C1 segment of cervical spinal cord (tissue), 14 donors: ENCODE measurements at places on chromosomes 5 and 9.

DNA sequence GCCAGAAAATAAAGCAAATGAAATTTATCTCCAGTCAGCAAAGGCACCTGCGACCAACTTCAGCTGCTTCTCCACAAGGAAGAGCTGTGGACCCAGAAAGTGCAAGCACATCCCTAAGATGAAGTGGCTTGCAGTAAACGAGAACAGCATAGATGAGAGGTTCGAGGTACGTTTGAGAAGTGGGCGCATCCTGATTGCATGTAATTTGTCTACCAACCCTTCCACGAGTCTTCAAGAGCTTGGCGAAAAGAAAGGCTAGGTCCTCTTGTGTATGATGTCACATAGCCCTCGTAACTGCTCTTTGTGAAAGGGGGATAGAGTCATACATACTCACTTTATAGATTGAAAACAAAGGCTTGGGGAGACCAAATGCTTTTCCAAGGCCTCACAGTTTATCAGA lies 6.0 kb upstream of the LCP2 start:
- no peak for DNase-seq

- no peak for DNase-seq
Measured at GRCh38 chr9:98334796-98335195, 79.3 kb upstream of the TBC1D2 start.

GRCh38 chr5:158938200-158938599 lies 161.5 kb downstream of the EBF1 start:
- no peak for DNase-seq

DNA sequence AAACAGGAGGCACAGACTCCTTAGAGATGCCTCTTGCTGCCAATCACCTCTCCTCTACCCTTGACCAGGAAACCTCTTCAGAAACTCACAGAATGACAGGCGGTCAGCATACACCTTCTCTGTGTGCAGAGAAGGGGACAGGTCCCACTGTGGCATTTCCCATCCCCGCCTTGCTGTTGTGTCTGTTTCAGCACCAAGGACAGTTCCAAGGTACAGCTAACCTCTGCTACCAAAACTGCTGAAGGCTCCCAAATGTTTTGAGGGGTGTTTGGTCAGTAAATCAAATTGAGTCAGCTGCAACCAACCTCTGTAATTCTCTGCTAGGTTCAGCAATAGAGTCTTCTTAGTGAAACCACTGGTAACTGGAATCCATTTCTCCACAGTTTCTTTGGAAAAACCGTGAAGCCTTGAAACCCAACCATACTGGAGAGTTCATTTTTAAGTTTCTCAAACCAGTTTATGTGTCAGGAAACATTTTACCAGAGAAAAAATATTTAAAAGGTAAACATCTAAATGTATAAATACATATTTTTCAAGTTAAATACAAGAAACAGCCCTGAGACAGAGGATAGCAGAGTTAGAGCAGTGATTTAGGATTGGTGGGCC lies 122.0 kb downstream of the DRD1 start:
- DNase-seq = no peak

GRCh38 chr9:132622159-132622558 lies 39.8 kb downstream of the BARHL1 start:
- no peak for DNase-seq

DNA sequence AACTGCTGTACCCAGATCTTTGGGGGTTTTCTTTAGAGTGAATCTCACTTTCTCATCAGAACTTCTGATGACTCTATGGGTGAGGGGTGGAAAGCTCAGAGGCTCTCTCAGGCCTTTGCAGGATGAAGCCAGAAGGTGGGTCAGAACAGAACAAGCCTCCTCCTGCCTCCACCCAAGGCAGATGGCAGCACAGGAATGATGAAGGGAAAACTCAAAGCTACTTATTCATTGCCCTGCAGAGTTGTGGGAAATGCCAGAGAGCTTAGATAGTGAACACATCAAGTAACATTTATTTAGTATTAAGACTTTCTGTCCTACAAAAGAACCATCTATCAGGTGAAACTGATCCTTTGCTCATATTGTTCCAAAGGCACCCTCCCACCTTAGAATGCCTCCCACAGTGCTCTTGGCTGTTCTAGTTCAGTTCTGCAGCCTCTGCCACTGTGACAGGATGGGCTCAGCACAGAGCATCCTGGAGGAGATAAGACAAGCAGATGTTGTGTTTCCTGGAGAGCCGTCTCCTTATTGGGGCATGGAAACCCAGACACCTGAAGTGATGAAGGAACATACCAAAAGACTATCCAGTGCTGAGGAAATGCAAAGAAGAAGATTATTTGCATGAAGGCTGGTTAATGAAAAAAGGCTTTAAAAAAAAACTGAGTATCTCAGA lies 146.6 kb downstream of the ADAMTS12 start:
- no peak for DNase-seq

DNA sequence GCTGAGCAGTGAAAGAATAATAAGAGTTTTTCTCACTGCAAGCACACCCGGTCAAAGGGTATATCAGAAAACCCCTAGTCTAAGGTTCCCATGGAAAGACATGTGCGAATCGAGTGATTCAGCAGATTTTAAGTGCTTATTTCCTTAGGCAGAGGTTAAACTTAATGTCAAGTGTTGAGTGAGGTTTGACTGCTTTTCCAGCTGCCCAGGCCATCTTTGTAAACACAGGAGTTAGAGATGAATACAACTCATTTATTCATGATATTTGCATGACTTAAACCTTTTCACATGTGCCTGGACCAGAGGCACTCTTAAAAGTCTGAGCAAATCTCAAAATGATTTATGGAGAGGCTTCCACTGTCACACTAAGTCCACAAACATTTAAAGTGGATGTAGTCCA lies 137.8 kb upstream of the RGMB start:
- DNase-seq = no peak

- DNase-seq = no peak
Measured at GRCh38 chr9:6014670-6015270, 654 bp downstream of the RANBP6 start.

DNA sequence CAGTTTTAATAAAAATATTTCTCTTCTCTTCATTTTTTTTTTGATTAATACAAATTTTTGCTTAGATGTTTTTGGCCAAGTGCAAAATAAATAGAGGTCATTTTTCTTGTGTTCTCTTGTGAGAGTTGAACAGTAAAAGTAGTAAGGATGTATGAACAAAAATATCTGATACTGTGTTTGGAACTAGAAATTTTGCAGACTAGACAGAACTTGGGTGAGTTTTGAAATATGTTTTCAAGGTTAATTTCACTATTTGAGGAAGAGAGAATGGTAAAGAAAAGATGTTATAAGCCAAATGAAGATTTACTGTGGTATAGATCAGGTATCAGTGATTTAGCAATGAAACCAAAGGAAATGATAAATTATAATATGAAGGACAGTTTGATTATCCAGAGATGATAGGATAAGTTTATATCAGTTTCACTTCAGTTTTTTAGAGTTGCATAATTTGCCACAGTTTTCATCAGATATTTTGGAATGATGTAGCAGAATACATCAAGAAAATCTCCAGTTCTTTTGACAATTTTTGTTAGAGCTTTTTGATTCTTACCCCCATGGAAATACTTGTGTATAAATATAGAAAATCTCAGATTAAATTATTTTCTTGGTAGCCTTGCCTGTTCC lies 147.9 kb upstream of the VCAN start:
- no peak for DNase-seq

DNA sequence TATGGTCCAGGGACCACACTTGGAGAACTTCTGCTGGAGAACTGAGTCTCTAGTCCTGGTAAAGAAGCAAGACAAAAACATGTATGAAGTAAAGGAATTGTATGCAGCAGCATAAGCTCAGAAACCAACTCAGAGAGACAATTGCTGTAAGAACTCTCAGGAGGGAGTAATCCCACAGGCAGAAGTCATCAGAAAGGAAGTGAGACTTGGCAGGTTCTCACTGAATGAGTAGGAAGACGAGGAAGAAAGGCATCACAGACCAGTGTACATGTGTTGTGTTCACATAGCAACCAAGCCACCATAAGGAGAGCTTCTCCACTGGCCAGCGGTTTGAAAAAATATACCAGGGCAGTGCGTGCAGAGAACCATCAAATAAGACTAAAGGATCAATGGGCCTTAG lies 57.9 kb upstream of the FST start:
- DNase-seq = no peak

DNA sequence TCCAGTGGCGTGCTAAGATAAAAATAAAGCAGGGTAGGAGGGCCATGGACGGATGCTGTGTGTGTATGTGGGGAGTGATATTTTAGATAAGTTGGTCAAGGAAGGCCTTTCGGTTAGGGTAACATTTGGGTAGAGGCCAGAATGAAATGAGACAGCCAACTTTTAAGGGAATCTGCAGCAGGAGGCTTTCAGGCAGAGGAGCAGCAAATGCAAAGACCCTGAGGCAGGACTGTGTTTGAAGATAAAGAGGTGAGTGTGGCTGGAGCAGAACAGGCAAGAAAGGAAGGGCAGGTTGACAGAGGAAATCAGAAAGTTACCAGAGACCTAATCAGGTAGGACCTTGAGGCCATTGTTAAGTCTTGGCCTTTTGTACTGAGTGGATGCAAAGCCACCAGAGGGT lies 106.2 kb downstream of the MAST4 start:
- DNase-seq = no peak

DNA sequence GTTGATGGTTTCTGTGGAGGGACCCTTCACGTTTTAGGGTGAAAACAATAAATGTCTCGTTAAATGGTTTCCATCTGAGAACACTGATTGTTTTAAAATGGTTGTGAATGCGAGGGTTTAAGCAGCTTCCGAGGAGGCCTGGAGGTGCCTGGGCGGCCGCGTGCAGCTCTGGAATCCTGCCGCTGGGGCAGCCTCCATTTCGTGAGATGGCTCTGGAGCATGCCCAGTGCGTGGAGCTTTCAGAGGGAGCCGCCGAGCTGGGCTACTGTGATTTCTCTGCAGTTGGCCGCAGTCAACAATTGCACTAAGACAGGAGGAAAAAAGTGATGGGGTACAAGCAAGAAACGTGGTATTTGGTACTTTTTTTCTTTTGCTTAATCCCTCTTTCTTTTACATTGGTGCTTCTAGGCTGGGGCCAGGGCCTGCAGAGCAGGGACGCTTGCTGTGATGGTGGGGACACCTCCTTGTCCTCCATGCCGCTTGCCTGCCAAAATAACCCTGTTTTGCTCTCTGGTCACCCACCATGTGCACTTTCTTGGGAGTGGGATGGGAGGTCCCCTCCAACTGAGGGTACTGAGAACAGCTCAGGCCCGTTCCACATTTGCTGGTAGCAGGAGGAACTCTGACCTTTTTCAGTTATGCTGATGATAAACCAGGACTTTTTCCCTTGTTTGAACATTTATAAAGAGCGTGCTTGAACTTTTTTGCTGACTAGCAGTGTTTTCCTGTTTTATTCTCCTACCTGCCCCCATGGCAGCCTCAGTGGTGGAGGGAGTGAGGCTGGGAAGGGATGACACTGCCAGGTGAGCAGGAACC lies 47.1 kb downstream of the EHMT1 start:
- DNase-seq = no peak

- DNase-seq = no peak
Measured at GRCh38 chr5:8382456-8382855, 513.5 kb downstream of the MTRR start.

GRCh38 chr5:132100672-132101261 lies 27.2 kb downstream of the CSF2 start:
- DNase-seq = no peak

DNA sequence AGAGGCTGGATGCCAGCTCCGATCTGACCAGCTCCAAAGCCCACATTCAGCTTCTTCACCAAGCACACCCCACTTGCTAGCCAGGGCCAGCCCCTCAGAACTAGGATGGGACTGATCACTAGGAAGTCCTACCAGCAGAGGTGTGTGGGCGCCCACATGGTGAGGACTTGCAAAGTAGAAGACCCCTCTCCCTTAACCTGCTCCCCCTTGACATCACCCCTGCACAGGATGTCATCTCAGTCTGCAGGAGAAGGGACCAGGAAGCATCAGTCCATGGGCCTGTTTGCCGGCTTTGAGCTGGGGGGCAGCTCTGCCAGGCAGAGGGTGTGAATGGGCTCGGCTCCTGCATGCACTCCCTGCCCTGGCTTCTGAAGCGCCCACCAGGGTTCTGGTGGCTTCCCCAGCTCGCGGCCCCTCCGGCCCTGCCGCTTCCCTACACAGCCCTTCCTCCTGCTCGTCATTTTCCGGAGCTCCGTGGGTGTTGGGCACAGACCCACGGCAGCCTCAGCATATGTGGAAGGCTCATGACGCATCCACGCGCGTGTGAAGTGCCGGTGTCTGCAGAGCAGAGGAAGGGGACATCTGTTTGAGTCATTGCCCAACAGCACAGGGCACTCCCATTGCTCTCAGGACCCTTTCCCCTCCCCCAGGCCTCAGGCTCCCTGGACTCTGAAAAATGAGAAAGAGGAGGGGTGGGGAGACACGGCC lies 3.7 kb upstream of the FAM78A start:
- no peak for DNase-seq

GRCh38 chr5:125410537-125411070 lies 664.2 kb upstream of the ZNF608 start:
- no peak for DNase-seq

- DNase-seq = no peak
Measured at GRCh38 chr9:118595719-118596305, 773.4 kb downstream of the BRINP1 start.

GRCh38 chr5:100800562-100800961 lies 102.5 kb downstream of the ST8SIA4 start:
- DNase-seq = no peak

DNA sequence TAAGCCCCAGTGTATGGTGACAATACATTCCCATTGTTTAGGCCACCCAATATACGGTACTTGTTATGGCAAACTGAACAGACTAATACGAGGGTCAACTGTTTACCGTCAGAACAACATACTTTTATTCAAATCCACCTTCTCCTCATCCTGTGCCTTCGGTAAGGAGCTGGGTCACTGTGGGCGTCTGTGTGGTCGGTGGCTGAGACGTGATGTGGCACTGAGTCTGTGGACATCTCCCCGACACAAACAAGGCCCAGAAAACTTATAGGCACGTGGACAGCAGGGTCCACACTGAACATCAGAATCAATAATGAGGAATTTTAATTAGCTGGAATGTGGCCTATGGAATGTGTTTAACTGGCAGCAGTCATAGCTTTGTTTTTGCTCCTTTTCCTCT lies 154.3 kb upstream of the IRX2 start:
- DNase-seq = no peak

DNA sequence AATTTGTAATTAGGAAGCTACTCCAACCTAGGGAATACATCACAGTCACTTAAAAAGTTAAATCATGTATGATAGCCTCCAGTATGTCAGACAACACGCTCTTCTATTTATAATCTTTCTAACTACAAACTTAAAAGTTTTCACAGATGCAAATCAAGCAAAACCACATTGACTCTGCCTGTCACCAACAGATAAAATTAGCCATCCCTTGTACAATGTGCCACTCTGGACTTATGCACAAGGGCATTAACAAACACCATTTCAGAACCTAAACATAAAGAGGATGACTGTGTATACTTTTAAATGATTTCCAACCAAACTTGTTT lies 14.7 kb downstream of the ERP44 start:
- no peak for DNase-seq

GRCh38 chr5:126656401-126657007 lies 55.8 kb downstream of the PHAX start:
- no peak for DNase-seq

GRCh38 chr5:68315679-68316271 lies 100.2 kb downstream of the PIK3R1 start:
- no peak for DNase-seq

GRCh38 chr9:92704528-92704927 lies 34.6 kb upstream of the IPPK start:
- DNase-seq = no peak
